Gastroesophageal sphincter (tissue), 4 donors: ENCODE measurements at places on chromosomes 6 and 20.

DNA sequence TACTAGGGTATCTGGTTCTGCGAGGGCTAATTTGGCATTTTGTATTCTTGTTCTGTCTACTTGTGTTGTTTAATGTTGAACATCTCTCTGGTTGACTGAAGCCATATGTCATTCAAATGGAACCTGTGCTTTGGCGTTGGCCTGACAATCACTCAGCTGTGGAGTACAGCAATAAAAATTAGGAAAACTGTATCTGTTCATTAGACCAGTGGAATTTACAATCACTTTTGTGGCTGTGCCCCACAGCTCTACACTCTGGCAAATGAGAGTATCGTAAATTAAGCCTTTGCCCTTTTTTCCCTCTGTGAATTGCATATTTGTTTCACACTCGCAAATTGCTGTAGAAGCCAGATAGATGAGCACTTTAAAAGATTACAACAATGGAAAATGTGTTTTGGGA, 102.0 kb downstream of the ARID1B start:
- ATAC-seq = no peak

- ATAC-seq = no peak
Measured at GRCh38 chr6:79435746-79436145, 101.5 kb downstream of the LCA5 start.

DNA sequence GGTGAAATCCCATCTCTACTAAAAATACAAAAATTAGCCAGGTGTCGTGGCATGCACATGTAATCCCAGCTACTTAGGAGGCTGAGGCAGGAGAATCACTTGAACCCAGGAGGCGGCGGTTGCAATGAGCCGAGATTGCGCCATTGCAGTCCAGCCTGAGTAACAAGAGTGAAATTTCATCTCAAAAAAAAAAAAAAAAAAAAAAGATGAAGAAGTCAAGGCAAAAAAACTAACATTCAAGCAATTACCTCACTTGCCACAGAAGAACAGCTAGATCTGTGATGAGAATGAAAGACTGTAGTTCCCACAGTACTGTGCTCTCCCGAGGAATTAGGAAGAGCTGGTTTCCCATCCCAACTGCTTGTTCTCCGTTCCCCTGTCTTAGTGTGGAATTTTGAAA, 144.7 kb upstream of the ECI2 start:
- ATAC-seq = no peak

DNA sequence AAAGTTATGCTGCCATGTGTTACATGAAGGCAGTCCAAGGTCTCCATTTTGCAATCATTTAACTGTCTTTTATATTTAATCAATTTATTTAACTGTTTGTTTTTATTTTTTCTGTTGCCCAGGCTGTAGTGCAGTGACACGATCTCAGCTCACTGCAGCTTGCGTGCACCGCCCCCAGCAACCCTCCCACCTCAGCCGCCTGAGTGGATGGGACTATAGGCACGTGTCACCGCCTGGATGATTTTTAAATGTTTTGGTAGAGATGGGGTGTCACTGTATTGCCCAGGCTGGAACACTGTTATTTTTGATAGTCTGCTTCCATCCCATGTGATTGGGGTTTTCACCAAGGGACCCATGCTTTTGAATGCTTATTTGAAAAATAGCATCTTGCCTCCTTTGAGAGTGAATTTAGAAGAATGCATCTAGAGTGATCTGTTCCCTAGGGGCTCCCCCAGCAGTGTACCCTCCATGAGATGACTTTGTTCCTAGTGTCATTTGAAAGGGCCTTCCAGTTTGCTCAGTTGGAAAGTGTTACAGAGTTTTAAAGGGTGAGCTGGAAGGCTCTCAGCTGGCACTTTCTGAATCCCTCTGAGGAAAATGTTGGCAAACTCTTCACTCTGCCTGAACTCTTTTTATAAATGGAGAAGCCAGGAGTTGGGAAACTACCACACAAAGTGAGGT, 143.4 kb downstream of the JARID2 start:
- peak; percentile 67 for ATAC-seq

GRCh38 chr20:52118696-52119095, 72.9 kb downstream of the ZFP64 start:
- no peak for ATAC-seq

DNA sequence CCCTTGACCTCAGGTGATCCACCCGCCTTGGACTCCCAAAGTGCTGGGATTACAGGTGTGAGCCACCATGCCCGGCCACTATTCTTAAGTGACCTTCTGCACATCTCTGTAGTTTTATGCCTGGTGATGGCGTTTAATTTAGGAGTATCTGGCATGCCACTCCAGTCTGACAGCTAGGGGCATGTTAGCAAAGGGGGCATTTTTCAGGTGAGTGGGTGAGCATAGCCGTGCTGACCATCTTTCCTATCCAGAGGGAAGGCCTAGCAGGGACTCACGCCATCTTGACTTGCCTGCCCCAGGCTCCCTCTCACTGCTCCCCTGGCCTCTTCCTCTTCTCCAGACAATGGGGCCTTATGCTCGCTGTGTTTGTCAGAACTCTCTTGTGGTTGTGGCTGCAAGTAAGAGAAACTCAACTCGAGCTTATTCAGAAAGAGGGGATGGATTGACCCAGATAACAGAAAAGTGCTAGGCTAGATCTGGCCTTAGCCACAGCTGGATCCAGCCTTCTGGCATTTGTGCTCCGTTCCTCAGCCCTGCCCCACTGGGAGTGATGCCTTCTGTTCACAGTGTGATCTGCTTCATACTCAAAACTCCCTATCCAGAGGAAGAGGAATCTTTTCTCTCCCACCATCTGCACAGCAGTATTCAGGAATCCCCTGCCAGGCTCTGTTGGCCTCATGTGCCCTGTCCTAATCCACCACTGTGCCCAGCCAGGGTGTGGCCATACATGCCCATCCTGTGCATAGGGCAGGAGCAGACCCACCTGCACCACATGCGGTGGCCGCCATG, 174.5 kb upstream of the AKAP12 start:
- no peak for ATAC-seq

GRCh38 chr6:43302126-43302525, 4.1 kb downstream of the SLC22A7 start:
- ATAC-seq = no peak

DNA sequence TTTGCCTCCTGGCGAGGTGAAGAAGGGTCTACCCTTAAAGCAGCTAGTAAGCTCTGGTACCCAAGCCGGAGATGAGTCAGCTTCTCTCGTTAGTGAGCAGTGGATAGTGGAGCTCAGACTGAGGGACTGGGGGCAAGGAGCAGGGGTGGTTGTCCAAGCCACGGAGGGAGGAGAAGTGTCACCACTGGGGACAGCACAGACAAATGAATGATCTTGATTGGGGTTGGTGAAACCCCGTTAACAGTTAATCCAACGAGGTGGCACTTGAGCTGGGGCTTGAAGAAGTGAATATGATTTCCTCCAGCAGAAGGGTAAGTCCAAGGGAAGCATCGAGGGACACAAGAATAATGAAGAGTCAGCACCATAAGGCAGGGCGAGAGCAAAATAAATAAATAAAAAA, 43.0 kb downstream of the JARID2 start:
- no peak for ATAC-seq

DNA sequence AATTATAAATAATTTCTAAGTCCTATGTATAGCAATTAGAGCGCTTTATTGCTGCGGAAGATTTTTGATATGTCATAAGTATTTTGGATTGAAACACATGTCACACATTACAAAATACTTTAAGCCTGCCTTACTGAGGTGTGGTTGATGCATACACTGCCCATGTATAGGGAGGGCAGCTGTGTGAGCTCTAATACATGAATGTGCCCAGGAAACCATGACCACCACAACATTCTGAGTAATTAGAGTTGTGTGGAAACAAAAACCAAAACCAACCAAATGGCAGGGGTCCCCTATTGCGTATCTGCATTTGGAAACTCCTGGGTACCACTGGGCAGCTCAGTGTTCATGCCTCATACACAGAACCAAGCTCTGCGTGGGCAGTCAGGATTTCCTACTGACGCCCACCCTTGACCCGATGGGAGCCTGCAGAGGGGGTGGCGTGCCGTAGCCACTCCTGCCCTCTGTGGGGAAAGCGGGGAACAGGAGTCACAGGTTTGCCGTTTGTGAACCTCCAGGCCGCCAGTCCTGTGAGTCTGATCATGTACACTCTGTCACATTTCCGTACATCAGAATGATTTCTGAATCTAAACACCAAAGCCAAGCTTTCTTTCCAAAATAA, 50.9 kb upstream of the PDE10A start:
- ATAC-seq = no peak

GRCh38 chr6:159481897-159482296, 211.1 kb downstream of the SOD2 start:
- ATAC-seq = no peak

DNA sequence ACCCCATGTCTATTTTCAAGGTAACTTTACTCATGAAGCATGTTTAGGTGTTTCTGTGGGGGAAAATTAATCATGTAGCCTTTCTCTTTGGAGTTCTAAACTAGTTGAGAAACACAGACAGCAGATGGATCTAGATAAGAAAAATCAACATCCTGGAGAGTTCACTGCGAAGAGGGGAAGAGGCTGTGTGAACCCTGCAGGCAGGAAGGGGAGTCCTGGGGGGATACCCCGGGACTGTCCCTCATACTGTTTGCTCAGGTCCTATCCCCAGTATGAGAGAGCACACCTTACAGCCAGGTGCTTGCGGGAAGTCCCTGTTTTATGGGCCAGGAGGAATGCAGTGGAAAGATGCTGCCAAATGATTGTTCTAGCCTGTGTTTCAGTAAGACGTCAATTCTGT, 32.7 kb downstream of the CHMP4B start:
- ATAC-seq = no peak

DNA sequence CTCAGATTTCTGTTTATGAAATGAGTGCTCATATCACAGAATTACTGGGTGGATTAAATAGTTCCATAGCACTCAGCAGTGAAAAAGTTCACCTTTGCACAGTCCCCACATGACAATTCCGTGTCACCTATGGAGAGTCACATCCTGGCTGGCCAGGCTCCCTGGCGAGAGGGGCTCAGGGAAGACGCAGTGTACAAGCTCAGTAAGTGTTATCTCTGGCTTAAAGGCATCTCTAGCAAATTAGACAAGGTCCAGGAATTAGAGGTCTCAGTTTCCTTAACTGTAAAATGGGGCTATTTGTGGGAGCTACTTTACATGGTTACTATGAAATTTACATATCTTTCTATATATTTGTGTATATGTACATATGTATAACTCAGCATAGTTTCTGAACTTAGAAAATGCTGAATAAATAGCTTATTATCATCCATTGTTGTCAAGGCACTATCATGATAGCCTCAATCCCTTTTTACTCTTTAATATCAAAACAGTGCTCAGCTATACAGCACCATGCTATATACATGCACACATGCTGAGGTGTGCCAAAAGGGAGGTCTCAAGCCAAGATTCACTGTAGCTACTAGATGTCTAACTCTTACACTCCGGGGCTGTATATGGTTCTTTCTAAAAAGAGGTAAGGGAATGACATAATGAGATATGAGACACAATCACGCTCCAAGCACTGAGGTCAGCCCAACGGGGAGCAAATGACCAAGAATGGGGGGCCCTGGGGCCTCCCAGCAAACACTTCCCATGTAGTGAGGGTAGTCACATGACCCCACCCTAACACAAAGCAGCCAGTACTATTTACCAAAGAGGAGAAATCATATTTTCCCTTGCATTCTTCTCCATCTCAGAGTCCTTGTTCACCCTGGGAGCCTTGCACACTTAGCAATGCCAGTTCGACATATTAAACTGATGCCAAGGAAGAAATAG, 59.4 kb downstream of the SLC22A23 start:
- ATAC-seq = no peak

- ATAC-seq = no peak
Measured at GRCh38 chr6:131776985-131777384, 30.8 kb upstream of the ENPP1 start.

DNA sequence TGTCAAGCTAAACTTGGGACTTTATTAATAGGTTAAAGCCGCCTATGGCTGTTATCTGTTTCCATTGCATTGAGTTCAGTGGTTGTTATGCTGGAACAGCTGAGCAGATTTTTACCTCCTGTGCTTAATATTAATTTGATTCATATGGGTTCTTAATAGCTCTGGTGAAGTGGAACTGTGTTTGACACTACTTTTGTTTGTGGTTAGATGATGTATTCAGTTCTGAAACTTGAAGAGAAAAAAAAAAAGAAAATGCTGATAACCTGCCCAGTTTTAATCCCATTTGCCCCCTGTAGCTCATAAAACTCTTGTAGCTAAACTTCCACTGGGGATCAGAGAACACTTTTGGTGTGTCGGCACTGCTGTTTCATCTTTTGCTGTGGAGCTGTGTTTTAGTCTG, 117.8 kb downstream of the ZDHHC14 start:
- no peak for ATAC-seq

GRCh38 chr6:33885132-33886057, 81.6 kb upstream of the MLN start:
- no peak for ATAC-seq

DNA sequence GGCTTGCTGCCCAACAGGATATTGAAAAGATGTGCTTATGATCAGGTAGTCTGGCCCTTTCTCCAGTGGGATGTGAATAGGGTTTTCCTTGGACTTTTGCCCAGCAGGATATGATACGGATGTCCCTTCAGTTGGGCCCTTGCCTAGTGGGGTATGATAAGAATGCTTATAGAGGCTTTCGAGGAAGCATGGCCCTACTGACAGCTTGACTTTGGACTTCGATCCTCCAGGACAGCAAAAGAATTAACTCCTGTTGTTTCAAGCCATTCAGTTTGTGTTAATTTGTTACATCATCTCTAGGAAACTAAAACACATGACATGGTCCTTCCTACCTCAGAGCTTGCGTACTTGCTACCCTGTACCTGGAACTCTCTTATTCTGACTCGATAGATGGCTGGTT, 9.7 kb upstream of the ZNF334 start:
- no peak for ATAC-seq

- no peak for ATAC-seq
Measured at GRCh38 chr6:127291495-127291894, 24.8 kb downstream of the RNF146 start.

GRCh38 chr6:152380993-152381898, 255.9 kb downstream of the SYNE1 start:
- peak; percentile 92 for ATAC-seq

DNA sequence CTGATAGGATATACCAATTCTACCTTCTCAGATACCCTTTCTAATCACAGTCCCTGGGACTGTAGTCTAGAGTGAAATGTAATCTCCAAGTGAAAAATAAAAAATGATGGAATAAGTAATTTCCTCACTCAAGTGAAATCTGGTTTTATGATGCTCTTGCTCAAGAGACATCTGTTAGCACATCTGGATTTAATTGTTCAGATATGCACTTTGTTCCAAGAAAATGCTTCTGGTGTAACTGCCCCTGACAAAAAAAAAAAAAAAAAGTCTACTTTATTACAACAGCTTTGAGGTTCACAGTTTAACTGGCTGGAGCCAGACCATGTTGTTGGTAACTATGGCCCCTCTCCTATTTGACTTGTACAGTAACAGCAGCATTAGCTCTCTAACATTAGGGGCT, 251.8 kb downstream of the BTBD9 start:
- peak; percentile 82 for ATAC-seq

DNA sequence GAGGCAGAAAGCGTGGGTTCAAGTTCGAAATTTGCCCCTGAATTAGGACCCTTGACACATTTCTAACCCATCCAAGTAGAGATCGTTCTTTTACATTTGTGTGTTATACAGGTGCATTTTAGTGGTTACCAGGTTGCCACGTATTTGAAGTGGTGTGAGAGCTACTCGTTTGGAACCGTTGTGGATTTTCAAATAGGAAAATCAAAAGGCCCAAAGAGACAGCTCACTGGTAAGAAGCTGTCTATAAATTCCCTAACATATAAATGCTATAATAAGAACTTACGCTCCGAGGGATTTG, 1.6 kb upstream of the REV3L start:
- ATAC-seq = no peak
